ENCODE measurements at places on chromosomes 2 and 18.

GRCh38 chr2:95262896-95263542 is 11.2 kb upstream of the PROM2 start:
- DNase-seq: no peak

- no peak for DNase-seq
Measured at GRCh38 chr2:152050915-152051314, 47.9 kb downstream of the CACNB4 start.

DNA sequence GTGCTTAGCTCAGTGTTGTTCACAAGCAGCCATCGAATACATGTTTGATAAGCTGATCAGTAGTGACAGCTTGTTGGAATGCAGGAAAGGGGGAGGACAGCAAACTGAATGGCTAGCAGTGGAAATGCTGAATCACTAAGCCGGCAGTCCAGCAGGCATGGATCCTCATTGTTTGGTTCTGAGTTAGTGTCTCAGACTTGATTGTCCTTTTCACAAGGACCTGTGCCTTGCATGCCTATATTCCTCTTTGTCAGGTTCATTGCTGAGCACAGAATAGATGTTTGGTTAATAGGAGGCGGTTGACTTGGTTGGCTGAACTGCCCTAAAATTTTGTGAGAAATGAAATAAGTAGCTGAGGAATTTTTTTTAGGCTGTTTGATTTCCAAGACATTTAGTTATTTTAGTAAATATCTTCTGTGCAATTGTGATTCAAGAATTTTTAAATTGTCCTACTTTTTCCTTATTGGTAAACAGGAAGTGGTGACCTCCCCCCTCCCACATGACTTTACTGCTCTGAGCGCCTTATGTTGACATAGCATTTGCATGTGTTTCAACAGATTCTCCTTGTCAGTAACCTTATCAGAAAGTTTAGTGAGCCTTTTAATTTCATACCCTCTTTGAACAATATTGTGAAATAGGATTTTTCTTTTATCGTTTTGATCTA is 21.4 kb upstream of the STON1 start:
- peak; percentile 64 for DNase-seq

- no peak for DNase-seq
Measured at GRCh38 chr2:163637871-163638270, 97.9 kb downstream of the FIGN start.

DNA sequence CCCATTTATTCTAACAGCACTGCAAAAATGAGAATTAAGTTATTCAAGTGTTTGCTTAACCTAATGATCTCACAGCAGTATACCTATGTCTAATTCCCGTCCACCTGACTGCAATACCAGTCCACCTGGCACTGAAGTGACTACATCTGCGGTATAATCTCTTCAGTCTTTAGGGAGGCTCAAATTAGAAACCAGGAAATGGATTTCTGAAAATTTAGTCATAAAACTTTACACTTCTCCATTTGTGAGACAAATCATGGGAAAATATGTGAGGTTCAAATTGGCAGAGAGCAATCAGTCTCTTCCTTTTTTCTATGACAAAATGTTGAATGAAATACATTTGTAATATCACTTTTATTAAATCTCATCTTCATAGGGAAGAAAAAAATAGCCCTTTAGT is 33.0 kb downstream of the FTCDNL1 start:
- DNase-seq: no peak

- no peak for DNase-seq
Measured at GRCh38 chr2:199624958-199625357, 167.2 kb upstream of the SATB2 start.
